CD4-positive, CD25-positive, alpha-beta regulatory T cell (primary cell): ENCODE measurements at places on chromosomes 1 and 21.

- DNase-seq: no peak
Observed at GRCh38 chr1:39063775-39064174, 37.6 kb downstream of the NDUFS5 start.

DNA sequence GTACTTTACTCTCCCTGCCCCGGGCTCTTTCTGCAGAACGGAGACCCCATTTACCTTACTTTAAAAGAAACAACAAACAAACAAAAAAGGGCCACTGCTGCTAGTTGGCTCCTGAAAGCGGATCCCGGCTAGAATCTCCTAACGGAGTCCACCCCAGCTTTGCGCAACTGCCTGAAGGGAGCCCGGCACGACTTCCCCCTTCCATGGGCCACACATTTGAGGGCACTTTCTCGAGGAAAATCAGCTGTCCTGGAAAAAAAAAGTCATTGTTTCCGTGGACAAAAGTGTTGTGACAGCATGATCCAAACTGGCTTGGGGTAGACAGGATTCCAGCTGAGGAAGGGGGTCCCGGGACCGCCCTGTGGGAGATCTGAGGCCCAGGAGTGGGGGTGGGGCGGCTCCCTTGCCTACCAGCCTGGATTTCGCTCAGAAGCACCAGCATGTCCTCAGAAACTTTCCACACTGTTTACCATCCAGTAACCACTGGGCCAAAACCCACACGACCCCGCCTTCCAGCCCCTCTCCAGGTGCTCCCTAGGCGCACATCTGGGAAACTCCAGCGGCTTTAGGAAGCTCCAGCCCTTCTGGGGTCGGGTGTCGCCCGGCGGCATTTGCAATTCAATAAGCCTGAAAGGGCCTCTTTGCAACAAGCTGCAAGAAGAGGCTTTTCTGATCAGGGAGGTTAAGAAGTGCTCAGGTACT is 4.8 kb downstream of the RIPK4 start:
- no peak for DNase-seq

- DNase-seq: peak; percentile 57
Observed at GRCh38 chr1:50969611-50970508, at the start of gene CDKN2C. CDKN2C (plus strand) TSS chr1:50970245; CDS start chr1:50970369, 124 bp downstream.

DNA sequence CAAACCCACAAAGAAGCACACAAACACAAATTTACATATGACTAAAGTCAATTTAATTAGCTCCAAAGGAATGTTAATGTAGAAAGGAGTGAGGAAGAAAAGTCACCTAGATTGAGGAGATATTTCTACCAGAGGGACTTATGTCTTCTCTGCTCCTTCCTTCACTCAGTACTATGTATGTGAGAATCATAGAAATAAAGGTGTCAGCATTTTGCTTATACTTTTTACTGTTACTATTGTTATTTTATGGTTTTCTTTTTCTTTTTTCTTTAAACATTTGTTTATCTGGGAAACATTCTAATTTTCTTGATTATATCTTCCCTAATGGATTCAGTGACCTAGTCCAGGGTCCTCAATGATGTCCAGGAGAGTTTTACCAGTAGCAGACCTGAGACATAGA is 511.9 kb upstream of the NCAM2 start:
- no peak for DNase-seq

- DNase-seq: no peak
Observed at GRCh38 chr1:12098786-12099185, 35.7 kb downstream of the TNFRSF8 start.

DNA sequence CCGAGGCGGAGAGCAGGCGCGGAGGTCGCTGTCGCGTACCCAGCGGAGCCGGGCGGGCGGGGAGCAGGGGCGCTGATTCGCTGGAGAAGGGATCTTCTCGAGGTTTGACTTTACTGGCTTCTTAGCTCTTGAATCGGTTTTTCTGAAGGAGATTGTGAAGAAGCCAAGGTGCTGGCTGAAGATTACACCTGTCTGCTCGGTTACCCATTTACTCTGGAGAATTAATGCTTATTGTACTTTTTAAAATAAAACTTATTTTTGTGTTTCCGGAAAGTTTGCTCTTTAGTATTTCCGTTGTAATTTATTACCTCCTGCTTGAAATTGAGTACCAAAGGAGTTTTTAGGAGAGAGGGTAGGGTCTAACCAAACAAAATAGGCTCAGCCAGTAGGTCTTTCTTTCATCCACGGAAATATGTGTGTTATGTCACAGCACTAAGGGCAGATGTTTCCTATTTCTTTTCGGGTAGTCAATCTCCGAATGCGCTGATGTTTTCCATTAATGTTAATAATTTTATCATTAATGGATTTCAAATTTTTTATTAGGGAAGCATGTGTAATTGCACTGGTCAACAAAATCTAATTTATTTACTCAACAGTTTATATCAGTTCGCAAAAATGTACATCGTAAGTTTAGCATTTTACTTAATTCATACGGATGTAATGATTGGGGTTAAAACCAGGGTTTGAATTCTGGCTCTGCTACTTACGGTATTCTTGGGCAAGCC is 510 bp upstream of the GNG5 start:
- no peak for DNase-seq

GRCh38 chr1:229508823-229509337 is 739 bp upstream of the NUP133 start:
- DNase-seq: peak; percentile 38

DNA sequence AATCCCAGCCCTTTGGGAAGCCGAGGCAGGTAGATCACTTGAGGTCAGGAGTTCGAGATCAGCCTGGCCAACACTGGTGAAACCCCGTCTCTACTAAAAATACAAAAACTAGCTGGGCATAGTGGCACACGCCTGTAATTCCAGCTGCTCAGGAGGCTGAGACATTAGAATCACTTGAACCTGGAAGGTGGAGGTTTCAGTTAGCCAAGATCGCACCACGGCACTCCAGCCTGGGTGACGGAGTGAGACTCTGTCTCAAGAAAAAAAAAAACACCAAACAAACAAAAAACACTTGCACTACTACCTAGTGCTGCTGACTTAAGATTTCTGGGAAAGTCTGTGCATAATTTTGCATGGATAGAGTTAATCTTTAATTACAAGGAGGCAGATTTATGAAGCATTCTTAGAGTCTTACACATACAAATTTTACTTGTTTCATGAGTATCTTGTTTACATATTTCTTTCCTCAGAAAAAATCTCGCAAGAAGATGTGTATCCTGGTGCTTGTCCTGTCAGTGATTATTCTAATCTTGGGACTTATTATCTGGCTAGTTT is 8.7 kb upstream of the PPP1R8 start:
- DNase-seq: no peak

- DNase-seq: peak; percentile 95
Observed at GRCh38 chr1:26472901-26473845, 933 bp downstream of the HMGN2 start.

DNA sequence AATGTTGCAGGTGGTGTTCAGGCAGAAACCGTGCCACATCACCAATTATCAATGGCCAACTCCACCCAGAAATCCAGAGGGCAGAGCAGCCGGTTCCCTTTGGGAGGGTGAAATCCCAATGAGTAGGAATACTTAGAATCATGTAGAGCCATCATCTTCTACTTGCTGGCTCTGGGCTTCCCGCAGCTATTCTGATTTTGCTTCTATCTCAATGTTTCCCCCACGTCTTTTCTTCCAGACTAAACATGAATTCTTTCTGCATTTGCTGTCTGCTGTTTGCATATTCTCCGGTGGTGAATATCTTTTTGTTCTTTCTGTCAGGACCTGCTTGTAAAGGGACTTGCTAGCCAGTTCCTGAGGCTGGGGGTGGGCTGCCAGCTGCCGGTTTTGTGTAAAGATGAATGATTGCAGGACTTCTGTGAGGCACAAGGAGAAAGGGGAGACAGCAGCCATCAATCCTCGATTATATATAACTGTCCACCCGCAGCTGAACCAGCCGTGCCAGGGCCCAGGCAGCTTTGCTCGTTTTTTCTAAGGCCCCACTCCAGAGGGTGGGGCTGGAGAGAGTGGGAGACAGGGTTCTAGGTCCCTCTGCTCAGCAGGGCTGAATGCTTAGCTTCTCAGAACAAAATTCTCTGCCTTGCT is 33.2 kb downstream of the PRAMEF20 start:
- no peak for DNase-seq

GRCh38 chr1:208942394-208943130 is 641.0 kb upstream of the CAMK1G start:
- DNase-seq: no peak
